Amygdala (tissue), 56 donors: ENCODE measurements at places on chromosomes 16 and 17.

GRCh38 chr17:81527591-81528383 lies at the start of gene FSCN2:
TSS of gene FSCN2 (plus strand) at chr17:81528377. CDS start at chr17:81528532, 155 bp downstream.
- no peak for DNase-seq

- no peak for DNase-seq
These were observed 133.3 kb downstream of the PARN start for GRCh38 chr16:14496786-14497185.

- no peak for DNase-seq
These were observed 47.8 kb downstream of the CREBBP start for GRCh38 chr16:3832668-3833067.

DNA sequence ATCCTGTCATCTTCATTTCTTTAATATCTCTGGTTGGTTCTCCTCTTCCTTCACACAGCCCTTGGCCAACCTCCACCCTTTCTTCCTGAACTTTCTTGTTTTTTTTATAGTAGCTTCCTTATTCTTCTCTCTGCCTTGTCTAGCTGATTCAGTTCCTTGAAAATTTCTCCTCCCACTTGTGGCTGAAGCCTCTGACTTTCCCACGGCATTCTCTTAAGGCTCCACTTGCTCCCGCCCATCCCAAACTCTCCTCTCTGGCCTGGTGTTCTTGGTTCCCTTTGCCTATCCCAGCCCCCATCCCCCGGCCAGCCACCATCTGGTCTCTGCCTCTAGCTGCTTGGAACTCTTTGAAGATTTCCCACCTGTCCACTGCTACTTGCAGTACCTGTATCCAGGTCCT lies 29.1 kb downstream of the NLRP1 start:
- no peak for DNase-seq

DNA sequence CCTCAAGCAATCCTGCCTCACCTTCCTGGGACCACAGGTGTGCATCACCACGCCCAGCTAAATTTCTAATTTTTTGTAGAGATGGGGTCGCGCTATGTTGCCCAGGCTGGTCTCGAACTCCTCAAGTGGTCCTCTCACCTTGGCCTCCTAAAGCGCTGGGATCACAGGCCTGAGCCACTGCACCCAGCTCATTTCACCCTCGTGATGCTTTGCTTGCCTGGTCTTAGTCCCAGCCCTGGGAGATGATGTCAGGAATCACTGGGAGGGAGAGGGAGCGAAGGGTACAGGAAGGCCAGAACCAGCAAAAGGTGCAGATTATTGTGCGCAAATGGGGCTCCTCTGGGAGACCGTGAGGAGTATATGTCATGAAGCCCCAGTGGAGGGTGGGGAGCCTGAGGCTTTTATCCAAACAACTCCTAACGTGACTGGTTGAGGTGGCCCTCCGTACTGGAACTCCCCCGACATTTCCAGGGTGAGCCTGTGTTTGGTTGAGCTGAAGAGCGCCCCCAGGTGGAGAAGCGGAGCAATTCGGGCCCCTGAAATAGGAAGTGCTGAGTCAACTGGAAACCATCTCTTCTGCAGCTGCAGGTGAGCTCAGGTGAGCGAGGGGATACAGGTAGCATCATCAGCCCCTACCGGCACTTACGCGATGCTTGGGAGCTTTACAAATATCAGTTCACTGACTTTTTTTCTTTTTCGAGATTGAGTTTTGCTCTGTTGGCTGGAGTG lies 41.2 kb upstream of the HAPSTR1 start:
- DNase-seq = no peak

DNA sequence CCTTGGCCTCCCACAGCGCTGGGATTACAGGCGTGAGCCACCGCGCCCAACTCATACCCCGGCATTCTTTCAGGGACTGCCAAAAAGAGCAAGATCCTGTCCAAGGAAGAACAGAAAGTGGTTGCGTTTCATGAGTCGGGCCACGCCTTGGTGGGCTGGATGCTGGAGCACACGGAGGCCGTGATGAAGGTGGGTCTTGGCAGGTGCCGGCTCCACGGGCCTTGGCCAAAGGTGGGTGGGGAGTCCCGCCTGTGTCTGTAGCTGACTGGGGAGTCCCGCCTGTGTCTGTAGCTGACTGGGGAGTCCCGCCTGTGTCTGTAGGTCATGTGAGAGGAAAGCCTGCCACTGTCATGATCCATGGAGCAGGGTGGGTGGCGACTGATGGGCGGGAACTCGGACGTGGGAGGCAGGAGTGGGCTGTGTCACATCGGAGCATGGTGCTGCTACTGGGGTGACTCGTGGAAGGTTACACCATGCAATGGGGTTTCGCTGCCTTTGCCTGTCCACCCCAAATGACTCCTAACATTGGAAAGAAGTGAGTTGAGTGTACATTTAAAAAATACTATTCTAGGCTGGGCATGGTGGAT lies 10.0 kb upstream of the RPL13 start:
- no peak for DNase-seq

- DNase-seq = no peak
These were observed 143.0 kb downstream of the XYLT1 start for GRCh38 chr16:17327664-17328335.

DNA sequence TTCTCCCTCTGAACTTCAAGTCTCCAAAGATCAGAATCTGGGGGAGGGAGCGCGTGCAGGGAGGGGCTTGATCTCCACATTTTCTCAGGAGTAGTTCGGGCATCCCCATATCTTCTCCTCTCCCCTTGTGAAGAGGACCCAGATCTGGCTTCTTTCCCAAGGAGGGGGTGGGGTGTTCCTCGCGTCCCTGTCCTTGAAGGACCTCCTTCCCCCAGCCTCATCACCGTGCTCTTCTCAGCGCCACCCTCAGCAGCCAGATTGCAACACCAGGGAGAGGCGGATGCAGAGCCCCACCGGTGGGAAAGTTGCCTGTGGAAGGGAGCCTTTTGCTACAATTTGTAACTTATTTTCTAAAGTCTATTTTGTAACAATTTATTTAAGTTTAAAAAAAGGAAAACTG lies 5.7 kb downstream of the PRSS53 start:
- DNase-seq = no peak

GRCh38 chr17:29291163-29291752 lies 2.7 kb downstream of the NUFIP2 start:
- DNase-seq = no peak

DNA sequence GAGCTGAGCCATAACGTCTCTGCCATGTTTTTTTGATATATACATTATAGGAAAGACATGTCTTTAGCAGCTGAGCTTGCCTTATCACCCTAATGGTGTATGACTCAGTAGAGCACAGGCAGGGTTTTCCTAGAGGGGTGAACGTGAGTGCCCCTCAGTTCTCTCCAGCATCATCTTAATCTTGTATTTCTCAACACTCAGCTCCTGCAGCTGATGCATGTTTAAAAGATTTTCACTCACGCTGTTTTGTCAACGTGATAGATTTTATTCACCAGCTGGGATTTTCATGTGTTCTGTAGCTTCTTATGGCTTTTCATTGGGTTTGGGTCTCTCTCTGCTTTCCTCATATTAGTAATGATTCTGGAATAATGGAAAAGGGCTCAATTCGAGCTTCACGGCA lies 186.0 kb upstream of the PMFBP1 start:
- no peak for DNase-seq

- DNase-seq = no peak
These were observed 595.6 kb downstream of the TP53TG3F start for GRCh38 chr16:34054969-34055368.

DNA sequence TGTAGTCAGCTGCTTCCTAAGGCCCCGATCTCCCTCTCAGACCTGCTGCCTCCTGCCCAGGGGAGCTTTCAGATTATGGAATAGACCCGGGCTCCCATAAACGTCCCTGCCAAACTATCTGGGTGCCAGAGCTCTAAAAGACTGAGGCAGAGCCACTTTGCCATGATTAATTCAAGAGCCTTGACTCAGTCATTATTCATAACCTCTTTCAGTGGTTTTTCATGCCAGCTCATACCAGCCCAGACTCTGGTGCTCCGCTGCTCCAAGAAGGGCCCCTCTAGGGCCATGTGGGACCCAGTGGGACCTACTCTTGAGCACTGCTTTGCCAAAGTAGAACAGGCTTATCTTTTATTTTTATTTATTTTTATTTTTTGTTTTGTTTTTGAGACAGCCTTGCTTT lies 23.9 kb downstream of the DNAI2 start:
- no peak for DNase-seq

DNA sequence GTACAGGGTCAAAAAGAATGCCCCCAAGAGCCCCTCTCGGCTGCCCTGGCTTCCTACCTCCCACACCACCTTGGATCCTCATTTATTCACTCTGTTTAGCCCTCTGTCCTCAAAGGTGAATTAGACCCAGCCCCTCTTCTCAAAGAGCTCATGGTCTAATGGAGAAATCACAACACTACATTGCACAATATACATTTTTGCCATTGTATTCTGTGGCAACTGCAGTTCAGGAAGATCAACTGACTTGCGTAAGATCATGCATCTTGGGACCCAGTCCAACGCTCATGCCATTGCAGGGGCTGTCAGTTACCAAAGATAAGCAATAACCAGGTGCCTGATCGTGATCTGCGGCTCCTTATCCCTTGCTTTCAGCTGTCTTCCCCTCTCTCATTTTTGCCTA lies 1.4 kb downstream of the KRT38 start:
- no peak for DNase-seq

- peak; percentile 34 for DNase-seq
These were observed 24.9 kb upstream of the RFFL start for GRCh38 chr17:35088356-35088880.

- DNase-seq = no peak
These were observed 9.8 kb downstream of the OTOP3 start for GRCh38 chr17:74945543-74945942.

- peak; percentile 63 for DNase-seq
These were observed 49.3 kb upstream of the BCO1 start for GRCh38 chr16:81189100-81189664.

DNA sequence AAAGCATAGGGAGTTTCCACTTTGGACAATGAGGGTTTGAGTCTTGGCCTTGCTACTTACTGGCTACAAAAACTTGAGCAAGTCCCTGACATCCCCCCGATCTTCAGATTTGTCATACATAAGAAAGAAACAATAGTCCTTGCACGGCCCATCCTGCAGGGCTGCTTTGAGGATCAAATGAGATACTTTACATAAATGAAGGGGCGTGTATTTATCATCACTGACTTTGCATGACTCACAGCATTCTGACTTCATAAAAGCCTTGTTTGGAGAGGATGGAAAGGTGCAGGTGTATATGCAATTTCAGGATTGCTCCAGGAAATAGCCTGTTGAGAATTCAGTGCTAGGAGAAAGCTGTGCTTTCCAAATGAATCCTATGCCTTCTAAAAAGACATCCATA lies 465.0 kb upstream of the MAF start:
- no peak for DNase-seq

DNA sequence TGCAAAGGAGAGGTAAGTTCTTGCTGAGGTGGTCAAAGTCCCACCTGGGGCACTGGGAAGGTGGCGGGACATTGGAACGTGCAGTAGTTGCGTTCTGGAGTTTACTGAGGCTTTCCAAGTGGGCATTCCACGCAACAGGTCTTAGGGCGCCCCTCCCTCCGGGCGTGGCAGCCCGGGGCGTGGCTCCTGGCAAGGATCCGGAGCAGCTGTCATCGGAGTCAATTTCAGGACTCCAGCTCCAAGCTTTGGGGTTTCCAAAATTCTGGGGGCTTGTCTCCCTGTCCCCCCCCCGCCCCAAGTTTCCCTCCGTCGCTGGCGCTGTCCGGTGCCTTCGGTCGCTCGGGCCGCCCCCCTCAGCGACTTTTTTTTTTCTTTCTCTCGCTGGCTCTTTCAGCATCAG lies 43.1 kb upstream of the AMZ2 start:
- no peak for DNase-seq

DNA sequence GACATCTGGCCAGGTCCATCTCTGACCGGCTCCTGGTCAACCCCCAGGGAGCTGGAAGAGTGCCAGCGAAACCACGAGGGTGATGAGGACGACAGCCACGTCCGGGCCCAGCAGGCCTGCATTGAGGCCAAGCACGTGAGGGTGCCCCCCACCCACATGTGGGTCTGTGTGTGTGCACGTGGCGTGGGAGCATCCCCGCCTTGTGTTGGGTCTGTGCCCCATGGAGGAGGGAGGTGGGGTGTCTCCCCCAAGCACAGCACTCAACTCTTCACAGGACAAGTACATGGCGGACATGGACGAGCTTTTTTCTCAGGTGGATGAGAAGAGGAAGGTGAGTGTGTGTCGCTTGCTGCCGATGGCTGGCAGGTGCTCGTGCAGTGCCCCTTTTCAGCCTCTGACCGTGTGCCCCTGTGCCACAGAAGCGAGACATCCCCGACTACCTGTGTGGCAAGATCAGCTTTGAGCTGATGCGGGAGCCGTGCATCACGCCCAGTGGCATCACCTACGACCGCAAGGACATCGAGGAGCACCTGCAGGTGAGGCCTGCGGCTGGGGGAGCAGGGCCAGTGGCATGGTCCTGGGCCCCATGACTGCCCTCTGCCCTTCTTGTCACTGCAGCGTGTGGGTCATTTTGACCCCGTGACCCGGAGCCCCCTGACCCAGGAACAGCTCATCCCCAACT lies 1.7 kb downstream of the STUB1 start:
- no peak for DNase-seq

GRCh38 chr17:76492989-76493501 lies 8.2 kb downstream of the RHBDF2 start:
- DNase-seq = peak; percentile 16

GRCh38 chr16:2827831-2828520 lies 2.1 kb upstream of the ZG16B start:
- no peak for DNase-seq

GRCh38 chr16:35725949-35726348 lies 2266.5 kb downstream of the TP53TG3F start:
- DNase-seq = no peak

DNA sequence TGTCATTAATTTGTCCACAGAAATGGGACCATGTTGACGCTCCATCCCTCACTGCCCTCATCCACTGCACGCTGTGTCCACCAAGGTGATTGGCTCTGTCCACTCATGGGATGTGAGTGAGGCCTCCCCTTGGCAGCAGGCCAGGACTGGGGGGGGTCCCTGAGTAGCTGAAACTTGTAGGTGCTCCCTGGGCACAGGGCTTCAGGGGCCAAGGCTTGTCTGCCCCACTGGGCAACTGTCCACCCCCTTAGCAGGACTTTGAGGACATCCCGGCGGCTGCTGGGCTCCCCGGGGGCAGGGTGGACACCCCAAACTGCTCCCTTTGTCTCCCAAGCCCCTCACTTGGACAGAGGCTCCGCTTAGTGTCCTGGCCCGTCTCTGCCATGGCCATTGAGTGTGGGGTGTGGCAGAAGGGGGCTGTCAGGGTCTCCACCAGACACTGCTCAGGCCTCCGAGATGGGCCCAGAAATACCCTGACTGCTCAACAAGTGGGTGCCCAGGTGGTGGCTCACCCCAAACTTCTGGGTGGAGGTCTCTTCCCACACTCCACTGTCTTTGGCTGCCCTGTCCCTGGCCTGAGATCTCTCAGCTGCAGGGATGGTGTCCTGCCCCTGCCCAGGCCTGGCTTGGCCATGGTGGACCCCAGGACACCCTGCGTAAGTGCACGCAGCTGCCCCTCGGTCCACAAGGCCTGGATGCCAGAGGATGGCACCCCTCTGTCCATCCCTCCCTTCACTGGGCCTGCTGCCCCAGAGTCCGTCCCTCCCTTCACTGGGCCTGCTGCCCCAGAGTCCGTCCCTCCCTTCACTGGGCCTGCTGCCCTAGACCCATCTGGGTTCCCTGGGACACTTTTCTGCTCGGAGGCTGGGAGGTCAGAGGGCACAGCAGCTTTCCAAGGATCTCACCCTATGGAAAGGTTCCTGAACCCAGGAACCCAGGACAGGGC lies 2.9 kb upstream of the RAB40C start:
- no peak for DNase-seq
